ENCODE measurements at places on chromosomes 12 and 14.
A peak's percentile ranks its signal among the peaks of the same experiment; 100 is the strongest.

GRCh38 chr14:22668417-22668816, 24.3 kb upstream of the OR6J1 start:
- no peak for DNase-seq

DNA sequence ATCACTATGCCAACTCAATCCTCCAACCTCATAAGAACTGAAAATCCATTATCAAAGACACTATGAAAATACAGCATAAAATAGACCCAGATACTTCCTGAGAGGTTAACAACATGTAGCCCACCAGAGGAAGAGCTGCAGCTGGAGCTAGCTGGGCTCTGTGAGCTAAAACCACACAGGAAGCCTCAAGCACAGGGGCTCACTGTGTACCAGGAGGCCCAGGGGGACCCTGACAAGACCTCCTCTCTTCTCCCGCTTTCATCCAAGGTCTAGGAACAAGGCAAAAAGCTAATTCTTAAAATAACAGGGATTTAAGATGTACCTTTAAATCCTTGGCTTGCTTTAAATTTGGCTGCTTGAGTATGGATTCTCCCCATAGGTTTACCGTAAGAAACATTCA, 53.6 kb downstream of the EIF2S3B start:
- DNase-seq: no peak

- no peak for DNase-seq
Observed at GRCh38 chr14:102394717-102395375, 32.1 kb downstream of the TECPR2 start.

GRCh38 chr12:96906849-96907670, at the start of gene NEDD1:
NEDD1 (plus strand) TSS chr12:96907257; CDS start chr12:96909760, 2,503 bp downstream.
- peak; percentile 23 for DNase-seq

GRCh38 chr12:64082116-64082515, 140.0 kb downstream of the KICS2 start:
- no peak for DNase-seq

GRCh38 chr12:124302807-124303578, 8.1 kb downstream of the RFLNA start:
- DNase-seq: no peak

DNA sequence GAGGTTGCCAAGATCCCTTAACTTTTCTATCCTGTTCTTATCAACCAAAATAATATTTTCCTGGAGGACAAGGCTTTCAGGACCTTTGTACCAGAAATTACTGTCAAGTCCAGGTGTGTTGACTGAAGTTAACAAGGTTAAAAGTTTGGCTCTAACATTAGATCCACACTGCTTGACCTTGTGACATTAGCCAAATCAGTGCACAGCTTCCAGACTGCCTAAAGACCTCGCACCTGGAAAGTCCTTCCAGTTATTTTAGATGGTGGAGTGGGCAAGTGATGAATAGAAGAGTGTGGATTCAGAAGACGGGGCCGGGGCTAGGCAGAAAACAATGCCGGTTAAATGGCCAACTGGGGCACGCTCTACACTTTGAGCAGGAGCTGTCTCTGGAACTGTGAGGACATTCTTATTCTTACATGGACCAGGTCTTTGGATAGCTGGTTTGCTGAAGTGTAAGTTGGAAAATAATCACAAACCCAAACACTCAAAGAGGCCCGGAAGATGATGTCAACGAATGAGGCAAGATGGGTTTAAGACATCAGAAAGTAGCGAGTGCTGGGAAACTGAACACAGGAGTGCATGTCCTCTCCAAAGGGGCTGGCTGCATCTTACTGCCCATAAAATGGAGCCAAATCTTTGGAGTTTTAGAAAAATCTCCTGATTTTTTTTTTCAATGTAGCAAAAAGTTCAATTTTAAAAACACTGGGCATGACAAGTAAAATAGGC, 56.3 kb downstream of the NIN start:
- no peak for DNase-seq

- no peak for DNase-seq
Observed at GRCh38 chr12:11853126-11853525, 203.7 kb downstream of the ETV6 start.
